ENCODE measurements at places on chromosomes 13 and 19. TPM values are rescaled to one million over a fixed set of nuclear protein-coding genes. Genes with fewer than 3 reads are reported as not detected.

DOCK9 gene
- total RNA-seq: 385 TPM

ZNF615 gene
- total RNA-seq: 5.3 TPM

ZNF749 gene
- 7.2 TPM for total RNA-seq

MEDAG gene
- total RNA-seq: 19.4 TPM

CBY2 gene
- total RNA-seq: not detected

NLRP4 gene
- not detected for total RNA-seq

CYP2F1 gene
- not detected for total RNA-seq

ZNF418 gene
- 2.9 TPM for total RNA-seq

TNFAIP8L1 gene
- 59.4 TPM for total RNA-seq

ZNF790 gene
- total RNA-seq: 8.4 TPM

ESD gene
- 96.4 TPM for total RNA-seq

DIAPH3 gene
- 19.9 TPM for total RNA-seq

CYP2A6 gene
- not detected for total RNA-seq

BRSK1 gene
- 0.29 TPM for total RNA-seq

ZNF841 gene
- 20.9 TPM for total RNA-seq

IL12RB1 gene
- 0.10 TPM for total RNA-seq

GNA15 gene
- not detected for total RNA-seq

SLC8A2 gene
- total RNA-seq: not detected

NLRP11 gene
- total RNA-seq: under 0.01 TPM

MCEMP1 gene
- total RNA-seq: not detected

KLK10 gene
- total RNA-seq: not detected

MISP3 gene
- 0.33 TPM for total RNA-seq

U2AF1L4 gene
- 2.8 TPM for total RNA-seq

PCDH20 gene
- total RNA-seq: not detected

RAB3A gene
- total RNA-seq: 0.65 TPM

CATSPERD gene
- total RNA-seq: not detected

ZNF497 gene
- 0.98 TPM for total RNA-seq

DACT3 gene
- 0.57 TPM for total RNA-seq

C1QTNF9 gene
- not detected for total RNA-seq

DHDH gene
- total RNA-seq: not detected

LHB gene
- 0.48 TPM for total RNA-seq

SWSAP1 gene
- 1.7 TPM for total RNA-seq

ARHGAP45 gene
- total RNA-seq: 13.1 TPM

C5AR1 gene
- not detected for total RNA-seq

CYP4F2 gene
- total RNA-seq: not detected

SUPT20H gene
- 76.6 TPM for total RNA-seq

TTYH1 gene
- total RNA-seq: not detected

EBI3 gene
- 2.0 TPM for total RNA-seq

SULT2B1 gene
- total RNA-seq: not detected

VSIG10L gene
- 0.19 TPM for total RNA-seq

NKPD1 gene
- 0.65 TPM for total RNA-seq

POU2F2 gene
- total RNA-seq: 1.5 TPM

ZNF471 gene
- total RNA-seq: 2.7 TPM

NRTN gene
- not detected for total RNA-seq

PIN1 gene
- total RNA-seq: 83.0 TPM

FBXO27 gene
- 2.3 TPM for total RNA-seq

MCOLN1 gene
- total RNA-seq: 9.1 TPM

C1QTNF9B gene
- not detected for total RNA-seq

OR10H2 gene
- total RNA-seq: not detected

TMEM38A gene
- total RNA-seq: 3.6 TPM

C2CD4C gene
- total RNA-seq: 0.67 TPM
